ENCODE measurements at places on chromosomes 13 and 19.
A peak's percentile ranks its signal among the peaks of the same experiment; 100 is the strongest.

DNA sequence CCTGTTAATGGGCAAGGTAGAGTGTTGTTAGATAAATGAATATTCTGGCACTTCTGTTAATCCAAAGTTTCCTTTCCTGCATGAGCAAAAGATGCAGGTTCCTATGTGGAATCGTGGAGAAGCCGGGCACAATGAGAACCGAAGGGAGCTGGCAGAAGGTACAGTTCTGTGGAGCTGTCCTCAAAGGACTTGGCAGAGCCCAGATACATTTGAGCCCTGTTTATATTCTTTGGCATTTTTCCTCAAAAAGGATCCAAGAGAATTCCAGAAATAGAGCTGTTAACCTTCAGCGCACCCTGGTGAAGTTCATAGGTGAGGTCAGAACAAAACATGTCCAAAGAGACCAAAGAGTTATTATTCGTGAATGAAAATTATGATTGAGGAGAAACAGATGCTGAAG lies 4.0 kb upstream of the DLEU7 start:
- H3K36me3 ChIP-seq: peaks cover 3% of the 10 kb centered on the region
- peaks cover 13% of the 10 kb centered on the region for H3K27me3 ChIP-seq
- no peak for DNase-seq

DNA sequence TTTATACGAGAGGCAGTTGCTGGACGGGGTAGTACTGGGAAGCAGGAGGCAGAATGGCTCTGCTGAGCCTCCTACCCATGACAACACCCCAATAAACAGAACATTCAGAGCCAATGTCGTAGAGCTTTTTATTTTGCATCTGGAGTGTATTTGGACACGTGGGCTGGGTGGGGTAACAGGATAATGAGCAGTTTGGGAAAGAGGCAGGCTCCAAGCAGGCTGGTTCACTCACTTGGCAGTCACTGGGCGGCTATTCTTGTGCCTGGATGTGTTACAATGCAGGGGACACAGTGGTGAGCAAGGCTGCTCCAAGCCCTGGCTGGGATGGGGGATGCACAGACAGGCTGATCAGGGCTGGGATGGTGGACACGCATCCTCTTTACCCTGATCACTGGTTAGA lies 9.5 kb downstream of the ACTMAP start:
- H3K27ac ChIP-seq: no peak overlapping the region
- H3K4me1 ChIP-seq: peaks cover 3% of the 10 kb centered on the region
- DNase-seq: no peak

DNA sequence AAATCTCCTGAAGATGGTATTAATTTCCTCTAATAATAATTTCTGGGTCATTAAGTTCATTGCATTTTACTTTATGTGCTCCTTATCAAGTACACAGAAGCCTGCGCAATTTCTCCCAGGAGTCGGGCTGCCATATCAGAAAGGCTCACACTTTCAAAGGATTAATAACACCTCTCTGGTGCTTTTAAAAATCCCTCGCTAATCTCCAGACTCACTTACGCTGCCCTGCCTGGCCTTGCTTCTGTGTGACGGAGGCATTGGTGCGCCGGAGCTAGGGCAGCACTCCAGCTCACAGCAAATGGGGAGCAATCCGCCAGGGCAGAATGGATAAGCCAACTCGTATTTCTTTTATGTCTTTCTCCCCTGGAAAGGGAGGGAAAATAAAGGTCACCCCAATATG lies 300.8 kb downstream of the EFNB2 start:
- H3K36me3 ChIP-seq: no peaks in the 10 kb centered on the region
- no peaks in the 10 kb centered on the region for H3K27me3 ChIP-seq
- DNase-seq: no peak
- H3K4me1 ChIP-seq: no peaks in the 10 kb centered on the region
- no peak overlapping the region for H3K27ac ChIP-seq
- H3K4me3 ChIP-seq: no peak overlapping the region

DNA sequence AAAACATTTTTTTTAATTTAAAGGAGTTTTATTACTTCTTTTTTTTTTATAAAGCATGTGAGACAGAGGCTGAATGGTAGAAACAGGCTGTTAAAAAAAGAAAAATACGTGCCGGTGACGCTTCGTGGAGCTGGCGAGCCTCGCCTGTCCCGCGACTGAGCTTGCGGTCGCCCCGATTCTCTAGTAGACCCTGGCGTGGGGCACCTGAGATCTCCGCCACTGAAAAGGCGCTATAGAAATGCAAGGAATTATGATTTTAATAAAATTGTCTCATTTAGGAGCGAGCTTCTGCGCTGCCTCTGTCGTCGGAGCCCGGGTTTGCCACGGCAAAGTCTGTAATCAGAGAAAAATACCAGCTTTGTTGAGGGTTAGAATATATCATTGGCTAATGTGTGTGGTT lies 18.4 kb downstream of the NFIX start:
- peaks cover 3% of the 10 kb centered on the region for H3K36me3 ChIP-seq
- no peak for DNase-seq
- peak overlapping the region; percentile 56 for H3K4me3 ChIP-seq
- peaks cover 19% of the 10 kb centered on the region for H3K4me1 ChIP-seq

DNA sequence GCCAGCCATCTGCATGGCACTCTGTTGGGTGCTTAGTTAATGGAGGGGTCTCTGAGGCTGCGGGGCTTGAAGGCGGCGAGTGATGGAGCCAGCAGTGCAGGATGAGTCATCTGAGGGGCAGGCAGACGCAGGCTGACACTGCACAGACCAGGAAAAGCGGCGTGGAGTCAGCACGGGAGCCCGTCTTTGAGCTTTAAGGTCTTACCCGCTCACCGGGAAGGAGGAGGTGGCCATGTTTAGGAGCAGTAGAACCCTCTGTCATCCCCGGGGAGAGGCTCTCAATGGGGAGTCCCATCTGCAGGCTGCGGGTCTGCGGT lies 13.1 kb downstream of the NAXD start:
- H3K36me3 ChIP-seq: peaks cover 14% of the 10 kb centered on the region
- no peak overlapping the region for H3K4me3 ChIP-seq
- H3K4me1 ChIP-seq: peaks cover 13% of the 10 kb centered on the region
- H3K27ac ChIP-seq: no peak overlapping the region
- DNase-seq: no peak
- no peaks in the 10 kb centered on the region for H3K27me3 ChIP-seq

DNA sequence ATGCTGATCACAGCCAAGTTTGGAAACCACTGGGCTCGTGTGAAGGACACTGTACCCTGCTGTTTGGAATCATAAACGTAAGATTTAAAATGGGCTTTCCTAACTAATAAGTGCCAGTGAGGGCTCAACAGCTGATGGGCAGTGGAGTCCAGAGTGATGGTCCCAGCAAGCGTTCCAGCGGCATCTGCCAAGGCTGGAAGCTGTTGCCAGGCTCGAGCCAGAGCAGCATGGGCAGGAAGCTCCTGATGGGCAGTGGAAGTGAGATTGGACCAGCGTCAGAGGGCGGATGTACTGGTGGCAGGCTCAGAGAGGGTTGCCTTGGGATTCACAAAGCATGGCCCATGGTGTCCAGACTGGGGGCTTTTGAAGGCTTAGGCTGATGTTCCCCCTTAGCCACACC lies 30.2 kb downstream of the COL4A2 start:
- peaks cover 12% of the 10 kb centered on the region for H3K4me1 ChIP-seq
- no peaks in the 10 kb centered on the region for H3K36me3 ChIP-seq
- no peak overlapping the region for H3K4me3 ChIP-seq
- H3K27me3 ChIP-seq: peaks cover 20% of the 10 kb centered on the region

GRCh38 chr19:38362076-38362945 lies 12.1 kb upstream of the PSMD8 start:
- peaks cover 35% of the 10 kb centered on the region for H3K27me3 ChIP-seq
- peak overlapping the region; percentile 89 for H3K4me3 ChIP-seq
- H3K36me3 ChIP-seq: no peaks in the 10 kb centered on the region

DNA sequence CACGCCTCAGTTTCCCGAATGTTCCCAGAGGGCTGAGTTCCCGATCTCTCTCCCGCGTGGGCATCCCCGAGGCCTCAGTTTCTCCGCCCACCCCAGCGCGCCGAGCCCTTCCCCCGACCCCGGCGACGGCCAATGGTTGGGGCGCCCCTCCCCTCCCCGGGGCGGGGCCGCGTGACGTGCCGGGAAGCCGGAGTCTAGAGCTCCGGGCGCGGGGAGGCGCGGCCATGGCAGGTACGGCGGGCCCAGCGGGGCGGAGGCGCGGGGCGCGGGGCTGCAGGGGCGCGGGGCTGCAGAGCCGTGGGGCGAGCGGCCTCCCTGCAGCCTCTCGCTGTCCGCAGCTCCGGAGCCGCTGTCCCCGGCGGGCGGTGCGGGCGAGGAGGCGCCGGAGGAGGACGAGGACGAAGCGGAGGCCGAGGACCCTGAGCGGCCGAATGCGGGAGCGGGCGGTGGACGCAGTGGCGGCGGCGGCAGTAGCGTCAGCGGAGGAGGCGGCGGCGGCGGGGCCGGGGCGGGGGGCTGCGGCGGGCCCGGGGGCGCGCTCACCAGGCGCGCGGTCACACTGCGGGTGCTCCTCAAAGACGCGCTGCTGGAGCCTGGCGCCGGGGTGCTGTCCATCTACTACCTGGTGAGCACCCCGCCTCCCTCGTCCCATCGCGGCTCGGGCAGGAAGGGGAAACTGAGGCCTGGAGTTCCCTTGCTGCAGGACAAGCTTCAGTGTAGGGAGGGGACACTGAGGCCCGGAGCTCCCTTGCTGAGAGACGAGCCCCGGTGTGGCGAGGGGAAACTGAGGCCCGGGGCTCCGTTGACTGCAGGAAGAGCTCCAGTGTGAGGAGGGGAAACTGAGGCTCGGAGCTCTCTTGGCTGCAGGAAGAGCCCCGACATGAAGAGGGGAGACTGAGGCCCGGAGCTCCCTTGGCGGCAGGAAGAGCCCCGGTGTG lies at the start of gene MPND:
Gene MPND, plus strand, starts transcription at position 193 of the 938 bp plus-strand sequence. Its CDS starts 32 bp downstream, at position 225.
- peaks cover 15% of the 10 kb centered on the region for H3K36me3 ChIP-seq
- H3K4me3 ChIP-seq: peak within 1 kb of the TSS; percentile 91
- H3K4me1 ChIP-seq: peaks cover 15% of the 10 kb centered on the region
- DNase-seq: peak; percentile 99
- H3K27ac ChIP-seq: peak within 1 kb of the TSS; percentile 95

DNA sequence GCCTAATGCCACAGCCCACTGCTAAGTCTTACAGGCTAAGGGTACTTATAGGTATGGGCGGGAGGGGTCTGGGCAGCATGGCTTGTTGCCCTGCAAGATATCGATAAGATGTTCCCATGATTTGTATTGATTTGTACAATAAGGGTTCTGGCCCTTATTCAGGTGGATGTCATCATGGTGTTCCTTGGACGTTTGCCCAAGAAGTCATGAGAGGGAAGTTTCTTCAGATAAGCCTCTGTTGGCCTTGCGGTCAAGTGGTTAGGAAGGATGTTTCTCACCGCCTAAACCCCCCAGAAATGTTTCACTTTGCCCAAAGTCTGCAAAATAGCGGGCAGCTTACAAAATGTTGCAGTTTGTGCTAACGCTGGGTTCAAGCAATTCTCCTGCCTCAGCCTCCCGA lies 7.3 kb downstream of the PARP4 start:
- H3K27me3 ChIP-seq: no peaks in the 10 kb centered on the region
- H3K4me1 ChIP-seq: peaks cover 11% of the 10 kb centered on the region
- no peak overlapping the region for H3K27ac ChIP-seq
- H3K4me3 ChIP-seq: no peak overlapping the region
- DNase-seq: no peak

DNA sequence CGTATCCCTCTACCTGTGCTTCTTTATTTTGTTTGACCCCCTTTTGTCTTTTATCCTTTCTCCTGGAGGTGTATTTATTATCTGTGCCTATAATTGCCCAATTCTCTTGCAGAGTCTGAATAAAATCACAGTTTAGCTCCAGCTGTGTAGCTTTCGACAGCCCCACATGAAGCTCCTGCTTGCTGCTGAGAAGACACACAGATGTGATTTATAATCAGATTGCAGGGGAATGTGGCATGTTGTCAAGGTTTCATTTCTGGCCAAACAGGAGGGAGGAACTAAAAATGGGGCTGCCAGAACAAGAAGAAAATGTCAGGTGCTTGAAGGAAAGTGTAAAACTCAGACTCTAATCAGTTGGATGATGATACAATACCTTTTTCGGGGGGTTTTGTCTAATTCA lies 22.7 kb downstream of the CCNA1 start:
- H3K27me3 ChIP-seq: peaks cover 25% of the 10 kb centered on the region
- DNase-seq: no peak
- no peaks in the 10 kb centered on the region for H3K36me3 ChIP-seq
- H3K4me1 ChIP-seq: peaks cover 6% of the 10 kb centered on the region
- no peak overlapping the region for H3K27ac ChIP-seq

DNA sequence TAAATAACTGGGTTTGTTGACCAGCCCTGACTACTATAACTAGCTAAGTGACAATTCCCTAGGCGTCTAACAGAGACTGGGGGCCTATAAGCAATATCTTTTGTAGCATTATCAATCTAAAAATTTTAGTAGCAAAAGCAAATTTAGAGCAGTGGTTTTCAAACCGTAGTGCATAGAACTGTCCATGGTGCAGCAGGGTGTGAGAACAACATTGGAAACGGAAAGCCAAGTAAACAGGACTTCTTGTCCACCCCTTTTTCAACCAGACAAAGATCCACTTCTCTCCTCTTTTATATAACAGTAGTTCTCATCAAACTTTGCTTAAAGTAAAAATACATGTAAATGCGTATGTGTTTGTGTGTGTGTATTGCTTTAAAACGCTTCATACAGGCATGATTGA lies 1099.1 kb upstream of the ATXN8OS start:
- H3K4me1 ChIP-seq: no peaks in the 10 kb centered on the region
- H3K4me3 ChIP-seq: no peak overlapping the region
- DNase-seq: no peak
- H3K36me3 ChIP-seq: no peaks in the 10 kb centered on the region
- no peak overlapping the region for H3K27ac ChIP-seq
- no peaks in the 10 kb centered on the region for H3K27me3 ChIP-seq

DNA sequence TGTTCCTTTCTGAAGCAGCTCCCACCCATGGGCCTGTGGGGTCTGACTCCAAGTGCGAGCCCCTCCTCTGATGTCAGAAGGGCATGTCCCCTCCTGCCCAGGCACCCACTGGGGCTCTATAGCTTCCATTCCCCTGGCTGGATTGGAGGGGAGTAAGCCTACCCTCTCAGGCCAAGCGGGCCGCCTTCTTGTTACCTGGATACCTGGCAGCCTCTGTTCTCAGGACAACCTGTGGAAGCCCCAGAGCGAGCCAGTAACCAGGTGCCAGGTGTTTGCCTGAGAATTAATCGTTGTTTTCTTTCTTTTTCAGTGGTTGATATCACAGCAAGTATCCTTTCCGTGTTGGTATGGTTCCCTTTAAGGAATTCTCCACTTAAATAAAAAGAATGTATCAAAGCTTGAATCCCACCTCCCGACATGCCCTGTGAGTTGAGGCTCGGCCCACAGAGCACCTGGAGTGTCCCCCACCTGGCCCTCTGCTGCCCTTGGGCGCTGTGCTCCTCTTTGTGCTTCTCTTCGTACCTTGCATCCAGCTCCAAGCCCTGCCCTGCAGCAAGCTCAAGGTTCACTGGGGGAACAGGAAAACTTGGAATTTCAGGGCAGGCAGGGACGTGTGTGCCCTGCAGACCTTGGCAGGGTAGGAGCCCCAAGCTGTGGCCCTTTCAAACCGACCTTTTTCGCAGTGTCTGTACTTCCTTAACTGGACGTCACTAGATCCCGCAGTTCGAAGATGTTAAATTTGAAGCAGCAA lies 15.0 kb downstream of the MAU2 start:
- peak overlapping the region; percentile 56 for H3K27ac ChIP-seq
- DNase-seq: no peak
- H3K36me3 ChIP-seq: peaks cover 2% of the 10 kb centered on the region
- no peaks in the 10 kb centered on the region for H3K4me1 ChIP-seq
- H3K4me3 ChIP-seq: no peak overlapping the region

Measured in activated naive CD8-positive, alpha-beta T cell treated with anti-CD3 and anti-CD28 coated beads, Interleukin-2, amount 10 ng/mL, durations not matched to agents 7 days and 5 days (primary cell).